ENCODE measurements at places on chromosomes 5 and 9.

GRCh38 chr5:147396070-147396823, 113.6 kb downstream of the DPYSL3 start:
- DNase-seq = no peak

DNA sequence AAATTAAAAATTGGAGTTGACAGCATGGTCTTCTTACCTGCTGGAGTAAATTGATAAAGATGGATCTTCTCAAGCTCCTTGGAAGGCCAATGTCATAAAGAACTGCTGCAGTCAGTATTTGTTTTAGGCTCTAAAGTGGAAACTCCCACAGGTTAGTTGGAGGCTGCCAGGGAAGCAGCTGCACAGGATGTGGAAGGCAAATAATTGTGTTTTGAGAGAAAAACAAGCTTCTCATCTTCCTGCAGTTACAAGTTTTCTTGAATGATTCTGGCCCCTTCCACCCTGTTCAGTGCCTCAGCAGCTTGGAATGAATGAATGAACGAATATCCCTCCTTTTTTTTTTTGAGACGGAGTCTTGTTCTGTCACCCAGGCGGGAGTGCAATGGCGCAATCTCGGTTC, 13.9 kb downstream of the MROH2B start:
- no peak for DNase-seq

GRCh38 chr5:78738693-78739300, 90.2 kb upstream of the LHFPL2 start:
- DNase-seq = no peak

DNA sequence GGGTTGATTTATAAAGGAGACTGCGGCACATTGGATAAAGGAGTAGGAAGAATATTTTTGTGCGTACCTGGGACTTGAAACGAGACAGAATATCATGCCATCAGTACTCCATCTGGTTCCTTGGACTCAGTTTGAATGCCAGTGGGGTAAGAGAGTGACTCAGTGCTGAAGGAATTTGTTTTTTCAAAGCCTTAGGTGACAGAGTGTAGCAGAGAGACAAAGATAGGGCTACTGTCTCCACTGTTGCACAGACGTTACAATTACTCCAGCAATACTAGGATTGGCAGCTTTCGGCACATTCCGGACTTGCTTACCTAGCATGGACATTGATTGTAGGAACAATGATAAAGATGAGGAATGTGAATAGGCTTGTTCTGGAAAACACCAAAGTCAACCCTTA, 250.7 kb downstream of the KCTD16 start:
- no peak for DNase-seq

DNA sequence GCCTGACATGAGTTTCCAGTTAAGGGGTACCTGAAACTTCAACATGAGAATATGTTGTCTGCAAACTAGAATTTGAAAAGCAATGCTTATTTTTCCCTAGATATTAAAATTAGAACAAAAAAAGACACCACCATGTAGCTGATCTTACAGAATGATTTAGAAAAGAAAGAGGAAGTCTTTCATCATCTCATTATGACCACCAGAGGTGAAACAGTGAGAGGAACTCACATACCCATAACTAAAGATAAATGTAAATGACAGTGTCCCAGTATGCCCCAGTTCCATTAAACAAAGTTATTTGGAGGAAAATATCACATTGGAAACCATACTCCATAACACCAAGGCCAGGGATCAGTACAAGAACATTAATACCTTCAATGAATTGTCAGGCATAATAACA, 6.9 kb downstream of the TAF7 start:
- DNase-seq = no peak

- no peak for DNase-seq
Observed at GRCh38 chr5:17405976-17406375, 92.1 kb upstream of the TAF11L2 start.

All from fibroblast of skin of left biceps (primary cell).